Activated T-cell treated with anti-CD3 and anti-CD28 coated beads, Interleukin-2, amount 50 U/mL, for 24 hours (primary cell): ENCODE measurements at places on chromosomes 5 and 9.

DNA sequence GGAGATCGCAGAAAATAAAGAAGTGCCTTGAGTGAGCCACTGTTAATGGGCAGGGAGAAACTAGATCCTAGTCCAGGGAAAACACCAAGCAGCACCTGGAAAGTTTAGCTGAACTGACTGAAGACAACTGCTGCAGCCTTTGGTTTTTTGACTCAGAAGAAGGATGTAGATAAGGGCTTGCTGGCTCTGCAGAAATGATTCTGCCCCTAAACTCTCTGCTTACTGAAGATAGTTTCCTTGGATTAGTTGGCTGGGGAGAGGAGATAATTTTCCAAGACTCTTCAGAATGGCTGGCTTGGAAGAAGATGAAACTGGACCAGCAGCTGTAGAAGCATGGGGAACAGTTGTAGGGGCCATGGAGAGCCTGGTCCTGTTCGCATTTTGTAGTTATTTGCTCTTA lies 471.8 kb downstream of the KDM4C start:
- no peak for DNase-seq

- no peak for DNase-seq
These were observed 1990.5 kb downstream of the MAT2B start for GRCh38 chr5:165495829-165496380.

DNA sequence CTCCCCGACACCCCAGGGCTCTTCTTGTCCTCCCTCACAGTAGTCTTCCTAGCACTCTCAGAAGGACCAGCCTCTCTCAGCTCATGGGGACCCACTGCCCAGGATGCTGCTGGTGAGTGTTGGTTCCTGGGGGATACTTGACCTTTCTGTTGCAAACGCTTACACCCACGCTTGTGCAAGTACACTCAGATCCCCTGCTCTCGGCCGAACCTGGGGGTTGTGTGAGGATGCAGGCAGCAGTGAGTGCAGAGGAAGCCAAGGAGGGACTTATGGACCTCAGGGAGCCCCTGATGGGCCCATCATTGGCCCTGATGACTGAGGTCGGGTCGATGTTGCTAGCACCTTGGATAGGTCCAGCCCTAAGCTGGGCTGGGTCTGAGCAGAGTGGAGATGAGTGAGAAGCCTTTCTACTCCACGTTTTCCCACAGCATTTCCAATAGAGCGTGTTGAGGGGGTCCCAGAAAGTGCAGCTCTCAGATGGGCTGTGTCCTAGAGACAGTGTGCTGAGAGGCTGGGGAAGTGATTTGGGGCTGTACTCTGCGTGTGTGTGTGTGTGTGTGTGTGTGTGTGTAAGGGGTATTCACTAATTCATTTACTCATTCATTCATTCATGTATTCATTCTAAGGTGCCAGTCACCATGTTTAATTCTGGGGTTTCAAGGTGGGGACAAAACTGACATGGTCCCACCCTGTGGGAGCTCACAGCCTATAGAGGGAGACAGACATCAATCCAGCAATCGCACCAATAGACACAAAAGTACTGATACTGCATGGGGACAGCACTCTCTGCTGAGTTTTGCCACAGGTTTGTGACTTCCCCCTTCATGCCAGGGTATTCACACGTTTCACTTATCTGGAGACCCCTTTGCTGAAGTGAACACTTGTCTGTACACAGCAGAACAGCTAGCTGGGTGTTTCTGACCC lies 25.2 kb upstream of the PITX1 start:
- no peak for DNase-seq

GRCh38 chr9:129458155-129458661 lies 162.7 kb downstream of the C9orf50 start:
- peak; percentile 62 for DNase-seq

DNA sequence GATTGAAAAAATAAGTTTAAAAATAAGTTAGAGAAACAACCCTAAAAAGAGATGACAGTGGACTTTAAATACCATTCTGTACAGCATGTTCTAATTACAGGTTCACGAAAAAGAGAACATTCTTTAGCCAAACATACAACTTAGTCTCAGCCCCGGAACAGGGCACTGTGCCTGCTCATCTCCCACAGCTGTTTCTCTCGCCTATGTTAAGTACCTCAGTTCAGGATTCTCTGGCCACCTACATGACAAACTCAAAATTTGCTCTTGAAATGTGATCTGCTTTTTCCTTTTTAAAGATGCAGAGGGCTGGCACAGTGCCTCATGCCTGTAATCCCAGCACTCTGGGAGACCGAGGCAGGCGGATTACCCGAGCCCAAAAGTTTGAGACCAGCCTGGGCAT lies 52.3 kb downstream of the MYO10 start:
- no peak for DNase-seq
